Thoracic aorta endothelial cell (primary cell): ENCODE measurements at places on chromosomes 5 and 9. TPM values are rescaled to one million over a fixed set of nuclear protein-coding genes. Genes with fewer than 3 reads are reported as not detected.

The ZNG1A gene
- total RNA-seq = 52.7 and 55.5 TPM in 2 replicates

The CHD1 gene
- 91.1 and 93.6 TPM in 2 replicates for total RNA-seq

The SLC46A2 gene
- not detected in 2 replicates for total RNA-seq

The DYNC2I2 gene
- 57.2 and 67.6 TPM in 2 replicates for total RNA-seq

The SPINK6 gene
- total RNA-seq = not detected in 2 replicates

The ZDHHC11 gene
- 0.80 and 0.93 TPM in 2 replicates for total RNA-seq

The CCDC127 gene
- total RNA-seq = 4.6 and 4.8 TPM in 2 replicates

The TRIM36 gene
- 0.43 and 1.5 TPM in 2 replicates for total RNA-seq

The TAF11L5 gene
- total RNA-seq = not detected in 2 replicates

The TCOF1 gene
- 29.9 and 46.5 TPM in 2 replicates for total RNA-seq

The MLLT3 gene
- total RNA-seq = 8.6 and 12.4 TPM in 2 replicates

The SPINK7 gene
- not detected in 2 replicates for total RNA-seq

The IFNW1 gene
- total RNA-seq = not detected in 2 replicates

The GRM6 gene
- total RNA-seq = not detected in 2 replicates

The SAXO1 gene
- under 0.01 TPM in 1 of 2 replicates, not detected in the other for total RNA-seq

The PDLIM4 gene
- 33.4 and 87.9 TPM in 2 replicates for total RNA-seq

The OLFML2A gene
- 0.07 TPM in 1 of 2 replicates, not detected in the other for total RNA-seq

The C9orf152 gene
- total RNA-seq = not detected in 2 replicates

The NKD2 gene
- total RNA-seq = not detected in 2 replicates

The OBP2B gene
- total RNA-seq = not detected in 2 replicates

The GABRA1 gene
- not detected in 2 replicates for total RNA-seq

The IRX2 gene
- not detected in 2 replicates for total RNA-seq

The ANKRD18B gene
- 2.7 and 4.7 TPM in 2 replicates for total RNA-seq

The PCDHA9 gene
- under 0.01 and 0.07 TPM in 2 replicates for total RNA-seq

The PCDHB6 gene
- 0.07 TPM in 1 of 2 replicates, not detected in the other for total RNA-seq

The DDX4 gene
- total RNA-seq = not detected in 2 replicates

The BDP1 gene
- total RNA-seq = 54.5 and 56.4 TPM in 2 replicates

The ARHGEF37 gene
- total RNA-seq = 8.0 TPM in 2 replicates

The PCDHB3 gene
- total RNA-seq = 0.14 and 0.27 TPM in 2 replicates

The LAMC3 gene
- 0.13 and 0.22 TPM in 2 replicates for total RNA-seq

The RANBP3L gene
- not detected in 2 replicates for total RNA-seq

The GRAMD2B gene
- total RNA-seq = 3.4 and 3.5 TPM in 2 replicates

The NMUR2 gene
- total RNA-seq = not detected in 2 replicates

The SGCD gene
- under 0.01 TPM in 2 replicates for total RNA-seq

The TCERG1 gene
- total RNA-seq = 124 and 132 TPM in 2 replicates

The CCDC180 gene
- total RNA-seq = 0.79 and 1.5 TPM in 2 replicates

The TTLL11 gene
- 3.1 and 4.3 TPM in 2 replicates for total RNA-seq

The ODF2 gene
- total RNA-seq = 41.6 and 44.8 TPM in 2 replicates
